NCI-H1436 treated with DMSO at 0.1 percent for 48 hours (cell line): ENCODE measurements at places on chromosomes 11 and 22.

GRCh38 chr22:22731374-22731676 lies 86.9 kb downstream of the GGTLC2 start:
- DNase-seq = no peak

DNA sequence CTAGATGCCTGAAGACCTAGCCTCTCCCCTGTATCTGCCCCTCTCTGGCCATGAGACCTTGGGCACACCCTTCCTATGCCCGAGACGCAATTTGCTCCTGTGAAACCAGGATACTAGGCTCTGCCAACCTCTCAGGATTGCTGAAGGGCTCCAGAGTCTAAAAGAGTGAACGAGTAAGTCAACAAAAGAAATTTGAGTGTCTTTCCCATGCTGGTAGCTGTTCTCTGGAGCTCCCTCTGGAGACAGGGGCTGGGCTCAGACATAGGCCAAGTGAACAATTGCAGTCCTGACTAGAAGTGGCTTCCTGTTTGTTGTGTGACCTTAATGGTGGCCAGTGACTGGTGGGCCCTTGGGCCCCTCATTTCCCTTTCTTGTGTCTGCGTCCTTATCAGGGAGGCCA lies 189.0 kb upstream of the NARS2 start:
- no peak for DNase-seq

DNA sequence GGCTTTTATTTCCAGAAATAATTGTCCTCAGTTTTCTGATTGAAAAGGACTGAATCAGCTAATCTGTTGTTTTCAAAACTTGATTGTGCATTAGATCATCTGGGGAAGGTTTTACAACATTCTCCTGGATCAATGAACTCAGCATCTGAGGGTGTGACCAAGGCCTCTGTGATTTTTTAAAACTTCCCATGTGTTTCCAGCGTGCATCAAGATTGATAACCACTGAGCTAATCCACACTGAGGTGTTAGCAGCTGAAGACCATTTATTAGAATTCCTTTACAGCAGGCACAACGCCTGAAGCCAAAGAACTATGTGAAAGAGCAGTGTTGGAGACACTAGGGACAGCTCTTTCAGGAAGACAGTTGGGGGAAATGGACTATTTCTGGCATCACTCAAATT lies 10.2 kb downstream of the VSTM5 start:
- DNase-seq = no peak

- DNase-seq = peak; percentile 57
Observed at GRCh38 chr11:111422494-111423249, 43.6 kb upstream of the POU2AF1 start.

DNA sequence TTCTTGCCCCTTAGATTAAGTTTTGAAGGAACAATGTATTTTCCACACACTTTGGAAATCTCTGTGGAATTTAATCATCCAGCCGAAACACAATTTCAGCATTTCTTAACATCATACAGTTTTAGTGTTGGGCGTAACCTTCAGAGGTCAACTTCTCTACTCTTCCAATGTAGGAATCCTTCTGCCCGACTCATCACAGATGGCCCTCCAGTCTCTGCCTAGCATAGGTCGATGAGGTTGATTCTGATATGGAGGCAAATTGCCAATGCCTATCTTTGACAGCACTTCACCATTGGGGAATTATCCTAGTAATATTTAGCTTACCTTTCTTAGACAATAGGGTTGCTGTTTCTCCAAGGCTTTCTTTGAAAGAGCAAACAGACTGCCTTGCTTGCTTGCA lies 175.7 kb upstream of the TTC12 start:
- DNase-seq = no peak
